Activated T-cell treated with anti-CD3 and anti-CD28 coated beads for 24 hours (primary cell): ENCODE measurements at places on chromosomes 13 and 19.

DNA sequence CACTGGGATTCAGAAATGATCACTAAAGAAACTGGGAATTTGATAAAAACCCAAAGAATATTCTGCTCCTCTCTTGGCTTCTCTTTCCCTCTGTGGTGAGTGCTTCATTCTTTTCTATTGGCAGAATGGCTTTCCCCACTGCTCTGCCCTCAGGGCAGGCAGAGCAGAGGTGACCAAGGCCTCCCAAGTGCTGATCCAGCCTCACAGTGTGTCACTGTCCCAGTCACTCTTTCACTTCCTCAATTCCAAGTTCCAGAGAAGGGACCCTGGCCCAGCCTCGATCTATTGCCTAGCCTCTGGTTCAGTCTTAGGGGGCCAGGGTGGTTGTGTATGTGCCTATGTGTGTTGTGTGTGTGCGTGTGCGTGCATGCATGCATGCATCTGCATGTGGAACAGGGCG lies 180.6 kb upstream of the TMTC4 start:
- no peak for DNase-seq

- no peak for DNase-seq
Measured at GRCh38 chr19:17473041-17473440, 2.7 kb downstream of the SLC27A1 start.

DNA sequence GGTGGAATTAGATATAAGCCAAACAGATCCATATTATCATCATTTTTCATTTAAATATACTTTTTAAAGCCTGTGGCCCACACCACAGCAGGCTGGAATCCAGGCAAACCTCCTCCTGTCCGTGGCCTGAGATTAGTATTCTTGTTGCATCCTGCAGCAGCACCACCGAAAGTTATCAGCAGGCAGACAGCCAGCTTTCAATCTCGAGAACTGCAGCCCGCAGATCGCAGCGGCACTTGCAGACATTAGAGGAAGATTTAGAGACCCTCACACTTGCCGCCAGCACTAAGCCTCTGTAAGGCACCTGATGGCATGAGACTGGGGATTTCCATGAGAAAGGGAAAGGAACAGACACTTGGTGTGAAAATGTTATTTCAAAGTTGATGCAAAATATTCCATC lies 7.4 kb downstream of the DHRS12 start:
- no peak for DNase-seq

DNA sequence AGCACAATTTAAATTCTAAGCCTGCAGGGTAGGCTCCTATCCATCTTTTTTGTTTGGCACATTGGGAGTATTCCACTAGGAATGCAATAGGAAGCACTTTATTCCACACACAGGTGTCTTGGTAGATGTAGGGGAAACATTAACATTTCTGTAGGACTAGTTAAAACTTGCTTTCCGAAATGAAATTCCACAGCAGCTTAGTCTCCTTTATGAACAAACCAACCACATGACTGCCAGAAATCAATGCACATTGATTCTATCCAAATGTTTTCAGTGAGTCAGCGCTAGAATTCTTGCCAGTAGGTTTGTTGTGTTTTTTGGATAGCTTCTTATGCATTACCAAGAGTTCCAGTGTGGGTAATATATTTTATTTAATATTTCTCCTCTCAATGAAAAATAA lies 207.9 kb upstream of the CSNK1A1L start:
- no peak for DNase-seq

- DNase-seq = no peak
Measured at GRCh38 chr19:4474514-4475022, 2.5 kb downstream of the HDGFL2 start.

- DNase-seq = no peak
Measured at GRCh38 chr13:18998389-18998788, 183.2 kb downstream of the TUBA3C start.

DNA sequence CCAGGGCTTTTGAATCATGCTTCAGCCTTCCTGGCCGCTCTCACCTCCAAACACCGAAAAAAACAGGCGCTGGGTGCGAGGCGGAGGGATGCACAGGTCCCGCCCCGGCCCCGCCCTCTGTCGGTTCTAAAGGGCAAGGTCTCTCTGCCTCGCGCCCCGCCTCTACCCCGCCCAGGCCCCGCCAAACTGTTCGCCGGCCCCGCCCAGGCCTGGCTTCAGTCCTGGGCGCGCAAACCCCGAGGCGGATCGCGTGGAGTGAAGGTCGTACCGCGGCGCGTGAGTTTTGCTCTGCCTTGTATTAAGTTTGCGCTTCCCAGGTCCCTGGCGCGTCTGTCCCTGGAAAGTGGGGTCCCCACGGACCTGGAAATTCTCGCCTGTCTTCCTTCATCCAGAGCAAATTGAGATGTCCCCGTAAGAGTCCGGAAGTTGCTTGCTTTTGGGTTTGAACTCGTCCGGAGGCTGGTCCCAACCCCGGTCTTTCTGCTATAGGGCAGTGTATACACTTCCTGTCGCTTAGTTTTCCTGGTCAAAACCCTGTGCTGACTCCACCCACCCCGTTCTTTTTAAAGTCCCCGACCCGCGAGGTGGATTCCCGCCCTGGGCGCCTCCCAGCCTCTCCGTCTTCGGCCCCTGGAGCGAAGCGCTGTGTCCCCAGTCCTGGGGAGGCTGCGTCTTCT lies 8.4 kb downstream of the ZNF808 start:
- peak; percentile 88 for DNase-seq

DNA sequence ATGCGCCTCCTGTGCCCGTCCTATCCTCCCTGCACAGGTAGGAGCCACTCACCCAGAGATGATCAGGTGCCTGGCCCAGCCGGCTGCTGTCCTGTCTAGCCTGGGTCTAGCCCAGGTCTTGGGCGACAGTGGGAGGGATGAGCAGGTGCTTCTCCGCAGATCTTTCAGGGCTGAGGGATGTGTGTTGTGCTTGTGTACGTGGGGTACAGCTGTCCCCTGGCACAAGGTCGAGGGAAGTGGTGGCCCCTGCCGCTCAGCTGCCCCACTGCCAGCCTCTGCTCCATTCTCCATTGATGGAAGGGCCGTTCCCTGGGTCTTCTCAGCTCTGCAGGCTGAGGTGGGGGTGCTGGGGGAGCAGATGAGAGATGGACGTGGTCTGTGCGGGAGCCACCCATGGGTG lies 13.0 kb downstream of the WTIP start:
- DNase-seq = no peak
